ENCODE measurements at places on chromosomes 2 and 18. TPM values are rescaled to one million over a fixed set of nuclear protein-coding genes. Genes with fewer than 3 reads are reported as not detected.

Gene PGAP1
- 3.8 TPM for total RNA-seq

Gene TLX2
- not detected for total RNA-seq

Gene ICOS
- total RNA-seq = not detected

- no peak for DNase-seq
These were observed 731.1 kb upstream of the SLC8A1 start for GRCh38 chr2:41182961-41183360.

DNA sequence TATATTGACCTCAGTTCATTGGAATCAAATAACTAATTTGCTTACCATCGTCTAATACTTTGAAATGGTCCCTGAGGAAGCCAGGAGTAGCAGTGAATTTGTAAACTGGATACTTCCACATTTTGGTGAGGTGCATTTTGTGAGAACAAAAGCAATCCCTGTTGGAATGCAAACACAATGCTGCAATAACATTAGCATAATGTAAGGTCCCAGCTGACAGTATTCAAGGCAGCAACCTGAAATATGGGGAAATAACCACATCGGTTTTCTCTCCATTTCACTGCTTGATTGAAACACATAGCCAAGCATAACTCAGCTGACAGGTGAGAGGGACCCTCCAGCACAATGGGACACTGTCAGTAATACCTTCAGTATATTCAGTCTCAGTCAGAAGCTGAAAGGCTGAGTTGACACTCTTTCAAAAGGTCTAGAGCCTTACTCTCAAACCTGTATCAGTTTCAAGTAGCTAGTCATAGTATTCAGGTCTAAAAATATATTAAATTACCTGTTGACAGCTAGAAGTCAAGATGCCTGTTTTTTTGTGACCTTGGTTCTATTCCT, 1311.9 kb upstream of the NRXN1 start:
- DNase-seq = no peak

DNA sequence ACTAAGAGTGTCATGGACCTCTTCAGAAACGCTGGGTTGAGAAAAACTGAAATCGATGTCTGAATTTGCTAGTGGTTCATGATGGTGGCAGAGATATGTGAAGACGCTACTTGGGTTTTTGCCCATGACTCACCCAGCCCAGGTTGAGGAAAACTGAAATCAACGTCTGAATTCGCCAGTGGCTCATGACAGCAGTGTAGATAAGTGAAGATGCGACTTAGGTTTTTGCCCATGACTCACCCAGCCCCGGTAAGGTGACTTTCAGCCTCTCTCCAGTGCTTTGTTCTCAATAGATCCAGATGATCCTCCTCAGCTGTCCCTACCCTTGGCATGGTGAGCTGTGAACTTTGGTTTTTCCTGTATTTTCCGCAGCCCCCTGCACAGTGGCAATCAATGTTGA, 105.3 kb upstream of the SIX3 start:
- DNase-seq = no peak

GRCh38 chr2:66318009-66318561, 116.8 kb upstream of the MEIS1 start:
- no peak for DNase-seq

- DNase-seq = no peak
These were observed at the start of gene MAPRE3 for GRCh38 chr2:26970244-26970927. Gene MAPRE3 (plus strand): TSS chr2:26970637. CDS start chr2:27022219, 51,582 bp downstream.

Gene SERPINB13
- not detected for total RNA-seq

- DNase-seq = no peak
These were observed 451.5 kb downstream of the EPHA4 start for GRCh38 chr2:221120643-221121042.

DNA sequence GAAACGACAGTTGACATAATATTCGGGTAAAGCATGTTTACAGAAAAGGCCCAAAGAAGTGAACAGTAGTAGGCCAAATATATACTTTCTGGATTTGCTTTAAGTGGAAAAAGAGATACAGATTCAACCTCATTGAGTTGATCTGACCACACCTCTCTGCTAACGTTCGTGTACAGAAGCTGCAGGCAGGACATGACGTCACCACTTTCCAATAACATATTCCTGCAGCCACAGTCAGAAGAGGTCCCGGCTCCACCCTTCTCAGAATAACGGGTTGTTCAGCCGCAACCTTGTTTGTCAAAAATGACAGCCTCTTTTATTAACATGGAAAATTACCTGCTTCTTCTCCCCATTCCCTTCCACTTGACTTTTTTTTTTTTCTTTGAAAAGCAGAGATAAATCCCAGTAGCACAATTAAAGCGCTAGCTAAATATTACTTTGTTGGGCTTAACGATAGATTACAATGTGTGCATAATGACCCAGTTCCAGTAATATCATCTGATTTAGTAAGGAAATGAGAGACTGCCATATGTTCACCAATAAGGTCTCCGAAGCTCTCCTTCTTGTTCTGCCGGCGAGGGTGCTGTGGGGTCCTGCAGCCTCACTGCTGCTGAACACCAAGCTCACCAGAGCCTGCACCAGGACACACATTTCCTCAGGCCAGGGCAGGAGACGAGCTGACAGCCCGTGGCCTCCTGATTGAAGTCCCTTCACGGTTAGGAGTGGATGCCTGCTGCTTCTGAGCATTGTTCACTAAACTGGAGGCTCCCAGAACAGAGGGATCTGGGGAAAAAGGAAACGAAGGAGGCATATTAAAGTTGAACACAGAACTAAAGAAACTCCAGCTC, 451.0 kb upstream of the SALL3 start:
- no peak for DNase-seq

Gene ANKRD30BL
- 0.14 TPM for total RNA-seq

GRCh38 chr2:212392043-212392442, 146.6 kb downstream of the ERBB4 start:
- no peak for DNase-seq

DNA sequence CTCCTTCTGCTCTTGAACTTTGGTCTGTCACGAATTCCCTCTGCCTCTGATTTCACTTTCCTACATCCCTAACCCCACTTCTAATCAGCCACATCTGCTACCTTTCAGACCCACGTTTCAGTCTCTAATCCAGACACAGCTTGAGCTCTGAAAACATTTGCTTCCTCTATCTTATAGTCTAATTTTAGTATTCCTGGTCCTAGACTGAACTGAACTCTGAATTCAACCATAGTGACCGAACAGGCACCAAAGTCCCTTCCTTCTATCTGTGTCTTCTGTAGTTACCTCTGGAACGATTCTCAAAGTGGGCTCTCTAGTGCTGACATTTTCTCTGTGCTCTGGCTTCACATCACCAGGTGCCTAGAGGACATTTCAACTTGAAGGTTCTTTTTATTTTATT, 156.2 kb downstream of the PDE11A start:
- no peak for DNase-seq

Gene MC5R
- total RNA-seq = not detected

DNA sequence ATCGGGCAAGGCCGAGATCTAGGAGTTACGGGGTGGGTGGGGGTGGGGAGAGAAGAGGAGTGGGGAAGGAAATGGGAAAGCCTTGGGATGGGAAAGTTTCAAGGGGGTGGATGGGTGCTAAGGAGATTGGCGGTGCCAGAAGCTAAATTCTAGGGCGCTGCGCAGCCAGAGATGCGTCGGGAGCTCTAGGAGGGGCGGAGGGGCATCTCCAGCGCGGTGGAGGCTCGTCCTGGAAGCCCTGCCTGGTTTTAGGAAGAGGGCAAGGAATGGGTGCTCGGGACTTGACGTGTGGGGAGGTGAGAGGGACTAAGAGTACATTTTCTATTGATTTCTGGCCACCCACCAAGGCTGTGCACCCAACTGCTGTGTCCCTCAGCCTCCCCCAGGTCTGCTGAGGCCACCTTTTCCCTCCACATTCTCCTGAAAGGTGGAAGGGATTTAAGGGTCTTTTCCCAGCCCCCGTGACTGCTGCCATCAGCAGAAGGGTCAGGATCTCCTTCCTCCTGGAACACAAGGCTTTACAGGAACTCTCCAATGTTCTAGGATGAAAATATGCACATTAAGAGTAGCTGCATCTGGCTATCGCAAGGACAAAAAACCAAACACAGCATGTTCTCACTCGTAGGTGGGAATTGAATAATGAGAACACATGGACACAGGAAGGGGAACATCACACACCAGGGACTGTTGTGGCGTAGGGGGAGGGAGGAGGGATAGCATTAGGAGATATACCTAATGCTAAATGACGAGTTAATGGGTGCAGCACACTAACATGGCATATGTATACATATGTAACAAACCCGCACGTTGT, 1.4 kb downstream of the C2orf72 start:
- no peak for DNase-seq

Gene NR4A2
- total RNA-seq = 0.13 TPM

- DNase-seq = no peak
These were observed 179.0 kb downstream of the ASXL3 start for GRCh38 chr18:33757037-33757436.

Gene GCKR
- total RNA-seq = 0.88 TPM

GRCh38 chr2:64467096-64467843, 13.3 kb downstream of the LGALSL start:
- DNase-seq = no peak

- DNase-seq = no peak
These were observed 25.3 kb downstream of the TSHZ1 start for GRCh38 chr18:75235896-75236295.

- DNase-seq = no peak
These were observed 114.6 kb downstream of the DOCK10 start for GRCh38 chr2:224927646-224928173.
